Left lung (tissue), 14 donors: ENCODE measurements at places on chromosomes 5 and 9. TPM values are rescaled to one million over a fixed set of nuclear protein-coding genes. Genes with fewer than 3 reads are reported as not detected.
A peak's percentile ranks its signal among the peaks of the same experiment; 100 is the strongest.

DNA sequence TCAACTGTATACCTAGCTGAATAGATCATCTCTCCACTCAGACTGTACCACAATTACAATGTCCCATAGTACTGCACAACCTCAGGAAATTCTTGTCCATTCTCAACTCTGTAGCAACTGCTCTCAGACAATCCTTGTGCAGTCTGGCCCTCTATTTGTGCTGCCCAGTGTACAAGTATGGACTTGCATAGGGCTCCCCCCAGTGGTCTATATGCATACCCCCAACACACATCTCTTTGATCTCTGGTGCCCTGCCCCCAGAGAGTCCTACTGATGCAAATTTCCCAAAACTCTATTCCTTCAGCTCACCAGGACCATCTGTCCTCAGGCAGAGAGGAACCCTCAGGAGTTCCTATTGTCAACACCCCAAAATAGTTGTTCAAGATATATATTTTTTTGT, 205.3 kb downstream of the SLCO4C1 start:
- DNase-seq: no peak

DNA sequence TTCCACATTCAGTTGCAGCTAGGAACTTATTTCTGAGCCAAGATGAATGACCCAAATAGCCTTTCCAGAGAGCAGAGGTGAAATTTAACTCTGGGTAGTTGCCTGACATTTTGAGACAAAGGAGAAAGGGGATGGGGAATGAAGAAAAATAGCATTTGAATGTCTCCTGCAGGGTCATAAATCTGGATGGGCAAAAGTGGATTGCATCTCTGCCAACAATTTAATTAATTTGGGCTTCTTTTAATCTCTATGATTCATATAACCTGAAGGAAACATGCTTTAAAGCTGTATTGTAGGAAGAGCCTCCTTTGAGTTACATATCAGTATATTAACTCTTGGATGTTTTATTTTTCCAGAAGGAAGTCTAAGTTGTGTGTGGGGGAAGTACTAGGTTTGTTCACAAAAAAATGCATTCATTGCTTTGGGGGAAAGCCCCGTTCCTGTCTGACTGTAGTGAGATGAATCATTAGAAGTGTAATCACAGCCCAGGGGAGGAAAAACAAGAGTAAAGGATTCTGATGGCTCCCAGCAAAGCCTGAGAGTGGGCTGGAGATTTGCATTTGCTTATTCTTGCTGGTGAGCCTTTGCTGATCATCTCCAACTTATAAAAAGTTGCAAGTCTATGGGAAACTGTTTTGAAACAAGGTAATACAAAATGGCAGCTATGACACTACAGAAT, 133.0 kb upstream of the IQGAP2 start:
- DNase-seq: no peak

GRCh38 chr9:38017149-38017884, 51.7 kb downstream of the SHB start:
- peak; percentile 52 for DNase-seq

DNA sequence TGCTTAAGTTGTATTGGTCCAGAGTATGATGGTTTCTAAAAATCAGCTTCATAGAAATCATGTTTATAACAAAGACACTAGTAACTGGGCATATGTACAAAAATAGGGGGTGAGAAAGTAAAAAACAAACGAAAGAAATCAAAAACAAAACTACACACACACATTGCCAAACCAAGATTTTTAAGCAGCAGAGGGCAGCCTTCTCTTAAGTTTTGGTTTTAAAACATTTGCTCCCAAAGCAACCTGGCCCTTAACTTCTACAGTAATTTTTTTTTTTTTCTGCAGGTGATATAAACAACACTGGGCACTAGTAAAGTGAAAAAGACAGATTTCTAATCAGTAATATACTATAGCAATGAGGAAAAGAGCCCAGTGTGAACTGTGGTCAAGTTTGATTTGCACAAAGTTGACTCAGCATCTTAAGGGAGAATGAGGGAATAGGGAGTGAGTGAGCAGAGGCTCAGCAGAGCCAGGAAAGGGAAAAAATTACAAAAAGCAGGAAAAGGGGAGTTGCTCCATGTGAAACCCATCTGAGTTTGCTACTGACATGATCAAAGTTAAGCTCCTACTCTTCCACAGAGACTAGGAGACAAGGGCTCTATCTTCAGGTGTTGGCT, 13.4 kb upstream of the GAPT start:
- peak; percentile 24 for DNase-seq

DNA sequence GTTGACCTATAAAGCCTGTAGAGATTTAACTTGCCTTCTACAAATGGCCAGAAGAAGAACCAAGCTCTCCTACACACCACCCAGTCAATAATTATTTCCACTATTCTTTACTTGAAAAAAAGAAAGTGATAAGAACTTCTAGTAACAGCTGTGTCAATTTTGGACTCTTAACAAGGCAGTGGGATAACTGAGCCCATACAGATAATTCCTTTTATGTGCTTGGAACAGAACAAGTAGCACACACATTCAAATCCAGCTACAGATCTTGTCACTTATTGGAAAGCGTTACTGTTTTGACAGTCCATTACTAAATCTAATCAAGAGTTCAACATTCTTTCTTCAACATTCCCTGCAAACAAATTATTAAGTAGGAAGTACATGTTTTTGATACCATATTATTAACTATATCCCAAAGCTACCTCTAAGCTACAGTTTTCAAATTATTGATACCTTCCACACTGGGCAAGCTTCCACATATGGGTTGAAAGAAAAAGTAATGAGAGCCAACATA, 6.3 kb downstream of the PTGER4 start:
- no peak for DNase-seq

DNA sequence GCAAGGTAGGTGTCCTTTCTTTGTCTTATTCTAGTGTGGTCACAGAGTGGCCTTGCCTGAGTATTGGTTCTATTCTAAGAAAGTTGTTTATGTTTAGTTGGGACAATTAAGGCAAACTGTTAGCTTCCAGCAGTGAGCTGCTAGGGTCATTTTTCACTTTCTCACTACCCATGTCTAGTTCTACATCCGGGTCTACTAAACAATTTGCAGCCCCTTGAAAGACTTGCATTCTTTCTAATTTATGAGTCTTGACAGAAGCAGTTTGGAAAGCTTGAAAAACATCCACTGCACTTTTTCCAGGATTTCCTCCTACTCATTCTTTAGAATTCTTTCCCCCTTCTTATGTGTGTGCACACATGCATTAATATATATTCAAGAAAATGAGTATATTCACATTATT, 892.2 kb upstream of the ACO1 start:
- no peak for DNase-seq

The FBP2 gene
- 1.0 TPM for polyA plus RNA-seq

The PTGR1 gene
- polyA plus RNA-seq: 77.4 TPM

The PPIC gene
- polyA plus RNA-seq: 39.9 TPM

The MIER3 gene
- polyA plus RNA-seq: 36.8 TPM
